ENCODE measurements at places on chromosomes 1 and 21.
A peak's percentile ranks its signal among the peaks of the same experiment; 100 is the strongest.

- no peak for DNase-seq
Observed at GRCh38 chr1:22364764-22365163, 86.9 kb upstream of the ZBTB40 start.

- peak; percentile 77 for DNase-seq
Observed at GRCh38 chr1:243596431-243597062, 253.5 kb downstream of the AKT3 start.

DNA sequence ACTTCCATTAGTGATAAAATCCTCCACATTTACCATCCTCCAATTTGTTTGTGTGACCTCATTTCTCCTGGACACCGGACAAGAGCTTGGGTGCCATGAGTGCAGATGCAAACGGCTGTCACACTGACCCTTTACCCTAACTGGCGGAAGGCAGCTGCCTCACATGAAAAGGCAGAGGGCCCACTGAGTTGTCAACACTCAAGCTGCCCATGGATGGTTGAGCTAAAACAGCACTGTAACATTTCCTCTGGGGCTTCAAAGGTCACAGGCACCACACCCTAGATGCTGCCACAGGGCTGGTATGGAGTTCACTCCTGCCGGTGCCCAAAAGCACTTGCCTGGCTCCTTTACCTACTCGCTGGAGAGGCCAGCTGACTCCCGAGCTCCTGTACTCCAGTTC is 653.4 kb downstream of the KCNT2 start:
- no peak for DNase-seq

- no peak for DNase-seq
Observed at GRCh38 chr21:40964691-40965090, 117.7 kb upstream of the DSCAM start.

GRCh38 chr1:27662707-27663393 is 9.1 kb downstream of the IFI6 start:
- peak; percentile 82 for DNase-seq

DNA sequence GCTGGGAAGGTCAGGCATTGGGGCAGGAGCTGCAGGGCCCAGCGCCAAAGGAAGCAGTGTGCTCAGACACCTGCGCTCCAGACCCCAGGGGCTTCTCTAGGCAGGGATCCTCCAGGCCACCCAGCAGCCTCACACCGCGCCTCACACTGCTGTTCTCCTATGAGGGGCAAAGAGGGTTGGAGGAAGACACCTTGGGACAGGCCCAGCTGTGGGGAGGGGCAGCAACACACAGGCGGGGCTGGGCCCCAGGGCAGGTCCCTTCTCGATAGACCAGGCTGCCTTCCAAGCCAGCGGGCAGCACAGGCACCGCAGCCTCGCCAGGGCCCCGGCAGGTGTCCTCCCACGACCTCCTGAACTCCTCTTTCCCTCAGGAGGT is 20.7 kb upstream of the PRSS38 start:
- no peak for DNase-seq

DNA sequence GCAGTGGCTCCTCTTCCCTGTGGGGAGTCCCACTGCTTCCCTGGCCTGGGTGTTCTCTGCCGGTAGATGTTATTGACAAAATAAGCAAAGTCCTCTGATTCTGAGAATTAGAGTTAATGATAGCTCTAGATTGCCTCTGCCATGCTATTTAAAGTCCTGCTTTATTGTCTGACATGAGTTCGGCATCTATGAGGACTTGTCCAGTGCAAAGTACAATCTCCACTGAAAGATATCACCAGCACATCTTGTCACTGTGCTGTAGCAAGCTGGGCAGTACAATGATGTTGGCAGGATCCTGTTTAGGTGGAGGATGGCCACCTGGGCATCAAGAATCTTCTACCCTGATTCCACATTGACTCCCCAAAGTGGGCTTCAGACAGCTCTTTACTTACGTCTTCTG is 54.0 kb upstream of the ATP5PO start:
- DNase-seq, result no peak

- DNase-seq, result peak; percentile 75
Observed at GRCh38 chr1:40709100-40709801, 17.7 kb downstream of the NFYC start.

- DNase-seq, result no peak
Observed at GRCh38 chr1:10834770-10835412, 38.4 kb upstream of the CASZ1 start.

DNA sequence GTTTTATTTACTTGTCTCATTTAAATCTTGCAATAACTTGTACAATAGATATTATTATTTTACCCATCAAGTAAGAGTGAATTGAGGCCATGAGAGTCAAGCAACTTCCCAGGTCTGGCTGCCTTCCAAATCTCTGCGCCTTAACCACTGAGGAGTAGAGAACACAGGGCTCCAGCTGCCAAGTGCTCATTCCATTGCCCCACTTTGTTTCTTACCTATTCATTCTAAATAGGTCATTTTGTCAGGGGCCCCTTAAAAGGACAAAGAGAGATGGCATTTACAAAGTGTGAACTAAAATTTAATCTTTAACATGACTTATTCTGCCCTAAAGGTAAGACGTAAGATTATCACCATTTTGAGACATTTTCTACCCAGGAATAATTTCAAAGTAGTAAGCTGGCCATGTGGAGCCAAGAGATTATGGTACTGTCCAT is 3.5 kb downstream of the PPP1R15B start:
- no peak for DNase-seq

- DNase-seq, result no peak
Observed at GRCh38 chr1:185819798-185820197, 85.6 kb downstream of the HMCN1 start.

GRCh38 chr1:204079608-204079999 is 6.7 kb downstream of the SOX13 start:
- DNase-seq, result no peak

DNA sequence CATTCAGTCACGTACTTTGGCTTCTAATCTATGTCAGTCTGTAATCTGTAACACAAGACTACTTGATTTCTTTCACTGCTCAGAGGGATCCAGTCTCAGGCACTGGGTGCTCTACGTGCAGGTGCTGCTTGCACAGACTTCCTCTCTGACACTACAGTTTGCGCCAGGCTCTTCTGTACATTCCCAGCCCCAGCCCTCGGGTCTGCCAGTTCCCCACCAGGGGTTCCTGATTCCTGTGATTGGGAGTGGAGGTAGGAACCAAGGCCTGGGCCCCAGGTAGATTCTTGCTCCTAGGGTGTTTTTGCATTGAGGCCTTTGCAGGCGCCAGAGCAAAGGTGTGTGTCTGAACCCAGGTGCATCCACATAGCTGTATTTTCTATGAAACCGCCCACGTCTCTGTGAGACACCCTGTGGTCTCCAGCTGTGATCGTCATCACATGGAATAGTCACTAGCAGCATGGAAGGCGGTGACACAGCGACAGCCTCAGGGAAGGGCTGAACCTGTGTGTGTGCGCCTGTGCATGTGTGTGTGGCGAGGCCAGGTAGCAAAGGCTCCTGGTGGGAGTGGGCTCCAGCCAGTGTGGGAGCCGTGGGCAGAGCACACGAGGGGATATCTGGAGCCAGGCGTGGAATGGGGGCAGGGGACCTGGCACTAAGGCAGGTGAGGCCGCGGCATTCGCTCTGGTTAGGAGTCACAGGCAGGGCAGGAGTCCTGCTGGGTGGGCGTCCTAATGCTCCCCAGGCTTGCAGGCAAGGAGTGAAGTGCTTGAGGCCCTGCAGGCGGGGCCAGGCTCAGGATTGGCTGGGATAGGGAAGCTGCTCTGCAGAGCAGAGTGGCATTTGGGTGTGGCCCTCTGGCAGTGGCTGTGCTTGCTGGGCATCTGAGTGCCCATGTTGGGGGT is 5.2 kb downstream of the GJC2 start:
- no peak for DNase-seq

GRCh38 chr1:161998811-161999210 is 24.9 kb downstream of the OLFML2B start:
- no peak for DNase-seq

DNA sequence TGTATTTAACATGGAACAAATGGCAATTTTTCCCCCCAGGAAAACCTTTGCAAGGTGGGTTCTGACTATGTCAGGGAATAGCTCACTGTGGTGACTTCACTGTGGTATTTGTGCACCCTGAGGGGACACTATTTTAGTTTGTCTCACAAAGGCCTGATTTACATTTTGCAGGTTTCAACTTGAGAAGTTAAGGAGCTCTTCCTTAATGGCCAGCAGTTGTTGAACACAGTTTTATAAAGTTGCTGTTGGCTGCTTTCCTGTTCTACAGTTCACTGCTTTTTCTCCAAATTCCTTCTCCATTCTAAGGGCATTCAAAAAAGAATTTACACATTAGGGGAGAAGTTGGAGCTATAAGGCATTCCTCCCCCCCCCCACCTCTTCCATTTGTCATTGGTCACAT is 4.6 kb downstream of the LAMC1 start:
- DNase-seq, result no peak

DNA sequence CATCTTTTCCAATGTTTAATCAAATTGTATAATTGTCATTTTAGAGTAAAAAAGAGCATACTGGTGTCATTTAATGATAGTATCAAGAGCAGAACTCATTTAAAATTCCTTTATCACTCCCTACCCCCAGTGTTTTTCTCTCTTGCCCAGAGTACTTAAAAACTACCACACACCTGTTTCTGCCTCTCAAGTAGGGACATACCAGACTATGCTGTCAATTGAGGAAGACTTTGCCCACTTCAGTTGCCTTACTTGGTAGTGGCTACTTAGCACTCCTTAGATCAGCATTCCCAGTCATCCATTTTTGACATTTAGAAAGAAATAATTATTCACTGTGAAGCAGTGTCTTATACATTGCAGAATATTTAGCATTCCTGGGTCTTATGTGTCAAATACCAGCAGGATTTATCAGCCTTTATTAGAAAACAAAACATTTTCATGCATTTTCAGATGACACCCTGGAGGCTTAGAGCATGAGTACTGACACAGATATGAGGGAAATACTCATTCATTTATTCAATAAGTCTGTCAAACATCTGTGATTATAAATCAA is 127.5 kb upstream of the RGS1 start:
- no peak for DNase-seq

DNA sequence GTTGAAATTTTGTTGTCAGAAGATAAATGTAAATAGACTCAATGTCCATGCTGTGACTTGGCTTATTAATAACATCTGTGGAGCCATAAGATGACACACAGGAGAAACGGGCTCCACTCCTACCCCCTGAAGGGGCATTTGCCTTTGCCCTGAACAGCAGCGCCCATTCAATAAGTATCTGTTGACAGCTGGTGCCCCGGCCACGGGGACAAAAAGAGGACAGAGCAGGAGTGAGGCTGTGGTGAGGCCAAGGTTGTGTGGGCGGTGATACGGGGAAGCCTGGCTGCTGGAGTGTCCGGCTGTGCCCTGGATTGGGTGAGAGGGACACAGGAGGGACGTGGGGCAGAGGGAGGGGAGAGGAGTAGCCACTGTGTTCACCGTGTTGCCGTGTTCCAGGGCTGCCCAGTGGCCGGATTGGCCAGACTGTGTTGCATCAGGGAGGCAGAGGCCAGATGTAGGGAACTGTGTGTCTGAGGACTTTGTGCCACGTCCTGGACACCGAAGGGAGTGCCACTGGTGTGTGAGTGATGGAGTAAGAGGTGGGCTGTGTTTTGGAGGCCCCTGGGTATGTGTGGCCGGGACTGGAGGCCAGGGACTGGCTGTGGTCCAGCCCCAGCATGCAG is 15.1 kb downstream of the PRMT2 start:
- DNase-seq, result no peak

DNA sequence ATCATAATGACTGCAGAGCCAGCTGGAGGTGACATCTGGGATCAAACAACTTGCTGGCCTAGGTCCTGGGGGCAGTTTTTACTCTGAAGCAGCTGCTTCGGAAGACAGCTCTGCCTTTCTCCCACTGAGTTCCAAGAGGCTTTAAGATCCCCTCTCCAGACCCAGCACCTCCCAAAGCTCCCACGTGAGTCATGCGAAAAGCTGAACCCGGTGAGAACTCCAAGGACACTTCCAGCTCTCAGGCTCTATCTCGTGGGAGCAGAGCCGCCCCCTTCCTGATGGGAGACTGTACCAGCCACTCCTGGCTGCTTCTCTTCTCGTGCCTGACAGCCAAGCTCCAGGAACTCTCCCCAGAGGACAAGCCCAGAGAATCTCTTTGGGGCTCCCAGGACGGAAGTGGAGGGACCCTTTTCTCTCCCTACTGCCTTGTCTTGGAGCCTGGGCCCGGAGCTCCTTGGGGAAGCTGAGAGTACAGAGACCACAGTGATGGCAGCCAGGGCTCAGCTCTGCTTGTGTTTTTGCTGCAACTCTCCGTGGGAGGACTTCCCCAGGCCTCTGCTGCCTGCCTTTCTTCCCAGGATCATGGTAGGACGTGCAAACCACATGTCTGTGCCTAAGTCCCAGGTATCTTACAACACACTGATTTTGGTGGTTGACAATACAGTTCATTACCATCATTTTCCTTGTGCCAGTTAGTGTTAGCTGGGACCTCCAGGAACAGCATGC is 40.6 kb downstream of the STUM start:
- DNase-seq, result no peak

DNA sequence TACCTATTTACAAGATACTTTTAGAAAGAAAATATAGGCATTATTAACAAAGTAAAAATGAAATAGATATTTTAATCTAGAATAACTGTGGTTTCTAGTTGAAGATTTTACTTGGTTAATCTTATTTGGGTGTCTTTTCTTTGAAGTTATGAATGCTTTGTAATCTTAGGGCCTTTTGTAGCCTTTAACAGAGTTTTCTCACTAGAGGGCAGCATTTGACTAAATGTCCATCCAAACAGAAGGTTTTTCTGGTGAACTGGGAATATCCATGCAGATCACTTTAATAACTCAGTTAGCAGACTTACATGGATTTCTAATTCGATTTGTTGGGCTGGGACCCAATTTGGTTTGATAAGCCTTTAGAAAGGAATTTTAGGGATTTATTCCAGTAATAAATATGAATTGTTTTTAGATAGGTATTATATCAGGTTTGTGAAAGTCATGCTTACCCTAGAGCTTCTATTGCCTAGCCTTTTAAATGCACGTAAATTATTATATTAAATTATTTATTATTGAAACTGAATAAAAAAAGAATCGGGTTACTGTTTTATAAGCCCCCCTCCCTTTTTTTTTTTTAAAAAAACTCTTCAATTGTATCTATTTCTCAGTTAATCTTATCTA is 119.7 kb downstream of the ZNF326 start:
- DNase-seq, result no peak

- DNase-seq, result no peak
Observed at GRCh38 chr1:20154301-20154831, 15.2 kb downstream of the PLA2G2F start.

- no peak for DNase-seq
Observed at GRCh38 chr1:177969109-177969508, 749 bp downstream of the SEC16B start.
